ENCODE measurements at places on chromosomes 5 and 9. TPM values are rescaled to one million over a fixed set of nuclear protein-coding genes. Genes with fewer than 3 reads are reported as not detected.

MCTP1 gene
- 8.7 TPM for total RNA-seq

CTXN3 gene
- total RNA-seq, result not detected

DNA sequence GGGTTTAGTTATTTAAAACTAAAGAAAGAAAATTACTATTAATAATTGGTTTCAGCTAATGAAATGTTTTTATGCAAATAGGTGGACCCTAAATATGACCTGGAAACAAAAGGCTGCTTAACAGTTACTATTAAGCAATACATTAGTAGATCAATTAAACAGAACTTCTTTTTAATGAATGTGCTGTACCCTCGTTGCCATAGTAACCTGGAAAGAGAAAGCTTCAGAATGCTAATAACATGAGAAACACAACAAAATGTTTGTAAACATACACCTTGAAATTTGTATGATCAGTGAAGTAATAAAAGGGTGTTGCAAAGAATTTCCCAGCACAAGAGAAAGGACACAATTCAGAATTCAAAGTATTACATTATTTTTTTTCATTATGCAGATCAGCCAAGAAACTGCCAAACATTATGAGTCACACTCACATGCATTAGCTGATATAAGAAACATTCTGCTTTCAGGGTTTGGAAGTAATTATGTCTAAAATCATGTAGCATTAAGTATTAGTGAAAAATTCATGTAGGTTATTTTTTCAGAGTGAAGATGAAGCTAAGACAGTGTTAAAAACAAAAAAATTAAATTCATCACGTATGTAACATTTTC, 348.3 kb downstream of the ISL1 start:
- DNase-seq, result no peak
- H3K4me3 ChIP-seq, result no peak overlapping the region
- no peaks in the 10 kb centered on the region for H3K27me3 ChIP-seq
- no peak overlapping the region for H3K27ac ChIP-seq

PRDM9 gene
- 0.56 TPM for total RNA-seq

RICTOR gene
- total RNA-seq, result 24.9 TPM

GRCh38 chr9:135287627-135288026, 192.0 kb upstream of the PPP1R26 start:
- peaks cover 5% of the 10 kb centered on the region for H3K27me3 ChIP-seq
- H3K4me1 ChIP-seq, result no peaks in the 10 kb centered on the region
- no peak overlapping the region for H3K27ac ChIP-seq
- H3K36me3 ChIP-seq, result no peaks in the 10 kb centered on the region

GRCh38 chr5:57445006-57445704, 37.5 kb downstream of the ACTBL2 start:
- no peak overlapping the region for H3K27ac ChIP-seq
- H3K4me1 ChIP-seq, result peaks cover 21% of the 10 kb centered on the region
- H3K36me3 ChIP-seq, result no peaks in the 10 kb centered on the region
- no peak overlapping the region for H3K4me3 ChIP-seq
- H3K27me3 ChIP-seq, result no peaks in the 10 kb centered on the region

GRCh38 chr5:38162625-38163024, 95.7 kb upstream of the EGFLAM start:
- no peaks in the 10 kb centered on the region for H3K4me1 ChIP-seq
- H3K36me3 ChIP-seq, result no peaks in the 10 kb centered on the region

ARHGEF39 gene
- 1.8 TPM for total RNA-seq

NDUFS6 gene
- total RNA-seq, result 29.3 TPM

PCDHB10 gene
- 3.1 TPM for total RNA-seq

QSOX2 gene
- total RNA-seq, result 9.4 TPM

TTC1 gene
- 46.9 TPM for total RNA-seq

TAL2 gene
- total RNA-seq, result not detected

DNA sequence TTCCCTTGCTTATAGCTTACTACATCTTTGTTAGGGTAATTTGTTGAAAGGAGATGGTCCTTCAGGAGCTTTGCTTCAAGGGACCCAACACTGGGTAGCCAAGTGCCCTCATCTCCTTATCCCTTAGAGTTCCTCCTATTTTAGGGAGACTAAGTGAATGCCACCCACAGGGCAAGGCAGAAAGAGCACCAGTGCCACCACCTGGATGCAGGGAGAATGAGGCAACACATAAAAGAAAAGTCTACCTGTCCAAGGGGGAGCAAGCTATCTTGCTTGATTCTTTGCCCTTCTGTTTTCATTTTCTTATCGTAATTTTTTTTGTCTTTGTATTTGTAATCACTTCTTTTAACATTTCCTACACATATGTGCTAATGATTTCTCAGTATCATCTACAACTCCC, 205.5 kb downstream of the NPR3 start:
- no peaks in the 10 kb centered on the region for H3K4me1 ChIP-seq
- H3K27me3 ChIP-seq, result no peaks in the 10 kb centered on the region
- DNase-seq, result peak; percentile 18
- no peak overlapping the region for H3K4me3 ChIP-seq
- H3K36me3 ChIP-seq, result no peaks in the 10 kb centered on the region

GRCh38 chr9:1050125-1050895, at the start of gene DMRT2:
TSS of gene DMRT2 (plus strand) at chr9:1050357. CDS start at chr9:1051614, 1,257 bp downstream.
- no peaks in the 10 kb centered on the region for H3K4me1 ChIP-seq
- H3K27ac ChIP-seq, result no peak within 1 kb of the TSS
- no peak within 1 kb of the TSS for H3K4me3 ChIP-seq
- DNase-seq, result no peak
- no peaks in the 10 kb centered on the region for H3K27me3 ChIP-seq

GRCh38 chr9:20692554-20692953, 8.5 kb downstream of the FOCAD start:
- H3K4me1 ChIP-seq, result peaks cover 10% of the 10 kb centered on the region
- no peaks in the 10 kb centered on the region for H3K27me3 ChIP-seq
- H3K27ac ChIP-seq, result peak overlapping the region; percentile 61
- H3K4me3 ChIP-seq, result no peak overlapping the region

DNA sequence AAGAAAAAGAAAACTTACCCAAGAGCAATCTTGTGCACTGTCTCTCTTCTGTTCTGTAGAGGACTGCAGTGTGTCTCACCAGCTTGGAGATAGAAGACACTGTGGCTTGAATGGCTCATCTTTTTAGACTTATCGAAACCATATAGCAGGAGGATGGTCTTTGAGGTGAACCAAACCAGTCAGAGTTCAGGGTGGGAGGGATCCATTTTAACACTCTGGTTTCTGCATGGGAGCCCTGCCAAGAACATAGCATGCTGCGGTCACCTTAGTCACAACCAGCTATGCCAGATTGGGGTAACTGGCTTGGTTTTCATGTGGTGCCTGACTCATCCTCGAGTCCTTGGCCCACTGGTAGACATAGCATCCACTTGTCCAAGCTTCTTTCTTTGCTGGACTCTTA, 135.1 kb downstream of the PAPPA start:
- no peaks in the 10 kb centered on the region for H3K27me3 ChIP-seq
- H3K4me3 ChIP-seq, result no peak overlapping the region
- no peaks in the 10 kb centered on the region for H3K36me3 ChIP-seq
- no peak for DNase-seq

FGF1 gene
- 0.23 TPM for total RNA-seq

- H3K36me3 ChIP-seq, result no peaks in the 10 kb centered on the region
- H3K4me1 ChIP-seq, result no peaks in the 10 kb centered on the region
- no peak overlapping the region for H3K4me3 ChIP-seq
- no peak overlapping the region for H3K27ac ChIP-seq
- H3K27me3 ChIP-seq, result no peaks in the 10 kb centered on the region
Measured at GRCh38 chr5:26553079-26553478, 485.3 kb downstream of the CDH9 start.

- no peak for DNase-seq
- H3K27ac ChIP-seq, result no peak overlapping the region
- H3K4me3 ChIP-seq, result no peak overlapping the region
- H3K27me3 ChIP-seq, result no peaks in the 10 kb centered on the region
- H3K36me3 ChIP-seq, result no peaks in the 10 kb centered on the region
Measured at GRCh38 chr5:13480834-13481233, 463.7 kb downstream of the DNAH5 start.

DNA sequence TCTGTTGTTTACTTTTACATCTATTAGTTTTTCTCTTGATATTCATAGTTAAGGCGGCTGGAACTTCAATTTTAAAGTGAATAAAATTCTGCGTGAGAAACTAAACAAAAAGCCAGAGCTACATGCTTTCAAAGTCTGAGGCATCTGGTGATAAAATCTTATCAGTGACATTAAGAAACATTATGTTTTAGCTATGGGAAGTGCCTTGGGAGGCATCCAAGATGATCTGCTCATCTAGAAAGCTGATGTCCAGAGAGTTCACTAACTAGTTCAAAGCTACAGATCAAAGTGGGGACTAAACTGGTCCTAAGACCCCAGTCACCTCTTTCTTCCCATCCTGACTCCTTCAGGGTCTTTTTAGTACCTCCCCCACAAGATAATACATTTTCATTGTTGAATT, 37.2 kb downstream of the MRPS27 start:
- H3K27me3 ChIP-seq, result no peaks in the 10 kb centered on the region
- no peak overlapping the region for H3K4me3 ChIP-seq
- no peak for DNase-seq
- H3K27ac ChIP-seq, result peak overlapping the region; percentile 67

DNA sequence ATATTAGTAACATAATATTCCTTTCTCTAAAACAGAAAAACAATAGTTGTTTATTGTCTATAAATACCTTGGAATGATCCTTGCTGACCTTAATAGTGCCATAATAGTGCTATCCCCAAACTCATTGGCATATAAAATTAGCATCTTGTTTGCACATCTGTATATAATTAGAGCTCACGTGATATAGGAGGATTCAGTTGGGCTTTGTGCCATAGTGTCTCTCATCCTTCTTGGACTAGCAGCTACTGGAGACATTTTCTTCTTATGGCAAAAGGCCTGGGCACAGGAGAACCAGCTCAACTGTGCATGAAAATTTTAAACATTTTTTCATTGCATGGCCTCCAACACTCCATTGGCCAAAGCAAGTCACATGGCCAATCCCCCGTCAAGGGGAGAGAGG, 342.5 kb downstream of the SPATA31D1 start:
- peaks cover 19% of the 10 kb centered on the region for H3K4me1 ChIP-seq
- no peak for DNase-seq
- H3K4me3 ChIP-seq, result no peak overlapping the region
- H3K36me3 ChIP-seq, result no peaks in the 10 kb centered on the region

DNA sequence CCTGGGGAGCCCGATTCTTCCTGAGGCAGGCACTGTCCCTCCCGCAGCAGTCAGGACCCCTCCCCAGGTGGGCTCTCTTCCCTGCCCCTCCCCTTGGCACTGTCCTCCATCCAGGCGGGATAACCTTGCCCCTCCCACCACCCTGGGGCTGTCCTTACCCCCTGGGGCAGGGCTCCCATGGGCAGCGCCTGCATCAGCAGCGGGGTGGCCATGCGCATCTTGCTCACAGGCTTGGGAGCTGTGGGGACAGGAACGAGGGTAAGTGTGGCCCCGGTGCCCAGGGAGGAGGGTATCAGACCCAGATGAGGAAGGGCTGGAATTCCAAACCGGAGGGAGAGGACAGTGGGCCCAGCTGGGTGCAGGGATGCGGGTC, 6.0 kb downstream of the CD74 start:
- no peak for DNase-seq
- no peak overlapping the region for H3K27ac ChIP-seq
- no peaks in the 10 kb centered on the region for H3K36me3 ChIP-seq
- no peaks in the 10 kb centered on the region for H3K4me1 ChIP-seq

DNA sequence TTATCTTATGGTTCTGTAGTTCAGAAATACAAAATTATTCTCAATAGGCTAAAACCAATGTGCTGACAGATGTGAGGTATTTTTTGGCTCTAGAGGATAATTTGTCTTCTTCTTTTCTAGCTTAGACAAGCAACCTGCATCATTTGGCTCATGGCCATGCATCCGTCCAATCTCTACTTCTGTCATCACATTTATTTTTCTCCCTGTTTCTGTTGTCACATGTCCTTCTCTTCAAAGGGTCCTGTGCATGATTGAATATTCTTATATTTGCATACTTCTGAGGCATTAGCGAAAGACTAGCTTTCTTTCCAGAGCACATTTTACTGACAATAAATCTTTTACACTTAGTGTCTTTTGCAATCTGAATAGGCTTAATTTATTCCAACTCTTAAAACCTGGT, 564.7 kb downstream of the CDH10 start:
- no peak overlapping the region for H3K27ac ChIP-seq
- no peaks in the 10 kb centered on the region for H3K36me3 ChIP-seq
- no peak for DNase-seq
- no peaks in the 10 kb centered on the region for H3K27me3 ChIP-seq

- no peak for DNase-seq
- no peaks in the 10 kb centered on the region for H3K4me1 ChIP-seq
- no peaks in the 10 kb centered on the region for H3K27me3 ChIP-seq
- no peaks in the 10 kb centered on the region for H3K36me3 ChIP-seq
- no peak overlapping the region for H3K4me3 ChIP-seq
Measured at GRCh38 chr9:88957526-88957925, 33.7 kb upstream of the S1PR3 start.

GRCh38 chr9:111598733-111599091, 735 bp downstream of the PTGR1 start:
- H3K36me3 ChIP-seq, result no peaks in the 10 kb centered on the region
- H3K27me3 ChIP-seq, result no peaks in the 10 kb centered on the region
- DNase-seq, result peak; percentile 51

DDX41 gene
- 65.9 TPM for total RNA-seq

GRCh38 chr9:124815601-124816000, 37.7 kb upstream of the WDR38 start:
- H3K27me3 ChIP-seq, result no peaks in the 10 kb centered on the region
- no peaks in the 10 kb centered on the region for H3K36me3 ChIP-seq
- DNase-seq, result no peak
- no peak overlapping the region for H3K4me3 ChIP-seq
- H3K27ac ChIP-seq, result no peak overlapping the region

BRINP1 gene
- 1.2 TPM for total RNA-seq

NRG2 gene
- 1.4 TPM for total RNA-seq

DNA sequence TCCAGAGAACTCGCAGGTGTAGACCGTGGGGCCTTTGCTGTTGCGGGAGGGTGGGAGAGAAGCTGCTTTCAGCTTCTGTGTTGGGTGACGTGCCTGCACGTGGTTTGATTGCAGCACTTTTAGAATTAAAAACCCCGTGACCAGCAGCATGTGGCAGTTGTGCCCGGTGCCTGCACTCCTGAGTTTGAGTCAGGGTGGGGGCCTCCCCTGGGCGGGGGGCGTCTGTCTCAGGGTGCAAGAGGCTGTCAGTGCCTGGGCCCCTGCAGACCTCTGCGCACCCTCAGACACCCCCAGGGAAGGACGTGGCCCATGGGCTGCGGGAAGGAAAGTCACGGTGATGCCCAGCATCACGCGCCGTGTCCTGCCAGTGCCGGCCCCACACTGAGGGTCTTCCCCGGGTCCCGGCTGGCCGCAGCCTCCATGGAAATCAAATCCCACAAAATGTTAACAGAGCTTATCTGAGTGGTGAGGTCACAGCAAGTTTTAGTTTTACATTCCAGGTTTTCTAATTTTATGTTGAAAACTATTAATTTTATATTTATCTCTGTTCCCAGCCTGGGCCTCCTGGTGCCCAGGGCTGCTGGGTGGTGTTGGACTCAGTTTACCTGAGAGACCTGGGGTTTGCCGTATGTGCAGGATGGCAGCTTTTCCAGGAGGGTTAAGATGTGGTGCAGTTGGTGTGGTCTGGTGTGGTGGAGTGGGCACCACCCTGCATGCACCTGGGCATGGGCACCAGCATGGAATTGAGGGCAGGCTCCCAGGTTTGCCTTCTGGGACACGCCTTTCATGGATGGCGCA, 33.3 kb downstream of the AHRR start:
- DNase-seq, result peak; percentile 2
- no peaks in the 10 kb centered on the region for H3K36me3 ChIP-seq
- H3K4me1 ChIP-seq, result no peaks in the 10 kb centered on the region
- no peak overlapping the region for H3K4me3 ChIP-seq

- H3K4me3 ChIP-seq, result no peak overlapping the region
- H3K36me3 ChIP-seq, result no peaks in the 10 kb centered on the region
- no peaks in the 10 kb centered on the region for H3K4me1 ChIP-seq
- H3K27ac ChIP-seq, result peak overlapping the region; percentile 6
Measured at GRCh38 chr9:72210522-72210921, 61.3 kb downstream of the GDA start.

GRCh38 chr5:149913436-149914419, 30.9 kb downstream of the PDE6A start:
- H3K27me3 ChIP-seq, result no peaks in the 10 kb centered on the region
- peak overlapping the region; percentile 86 for H3K27ac ChIP-seq
- no peak for DNase-seq

Data from hepatocyte (in vitro differentiated cells).